Type B pancreatic cell (in vitro differentiated cells): ENCODE measurements at places on chromosomes 5 and 9. TPM values are rescaled to one million over a fixed set of nuclear protein-coding genes. Genes with fewer than 3 reads are reported as not detected.

The ANKDD1B gene
- 0.93 and 1.6 TPM in 2 replicates for total RNA-seq

The NR4A3 gene
- 2.0 and 3.4 TPM in 2 replicates for total RNA-seq

The SCGB3A2 gene
- 1.4 TPM in 1 of 2 replicates, not detected in the other for total RNA-seq

The WDR36 gene
- total RNA-seq, result 23.8 and 31.6 TPM in 2 replicates

The JAKMIP2 gene
- 2.7 and 13.8 TPM in 2 replicates for total RNA-seq

The GLE1 gene
- total RNA-seq, result 17.6 and 21.8 TPM in 2 replicates

The CDH9 gene
- 0.68 TPM in 1 of 2 replicates, not detected in the other for total RNA-seq

The IL5 gene
- not detected in 2 replicates for total RNA-seq

DNA sequence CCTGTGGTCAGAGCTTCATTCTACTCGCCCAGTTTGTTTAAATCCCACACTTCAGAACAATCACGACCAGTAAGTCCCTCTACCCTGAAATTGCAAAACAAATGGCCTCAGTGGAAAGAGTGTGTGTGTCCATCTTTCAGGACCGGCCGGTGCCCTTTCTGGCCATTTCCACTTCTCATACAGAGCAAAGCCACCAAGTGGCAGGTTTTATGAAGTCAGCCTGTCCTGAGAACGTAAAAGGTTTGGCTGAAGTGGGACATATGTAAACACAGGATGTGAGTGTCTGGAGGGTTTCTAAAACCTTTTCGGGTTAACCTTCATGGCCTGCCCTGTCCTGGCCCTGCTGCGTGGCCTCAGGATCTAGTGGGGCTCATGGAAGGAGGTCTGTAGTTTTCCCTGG lies 24.7 kb downstream of the NXNL2 start:
- H3K27ac ChIP-seq, result no peak overlapping the region
- no peak overlapping the region for H3K4me3 ChIP-seq
- DNase-seq, result no peak
- H3K4me1 ChIP-seq, result peaks cover 4% of the 10 kb centered on the region
- H3K27me3 ChIP-seq, result no peaks in the 10 kb centered on the region
- no peaks in the 10 kb centered on the region for H3K36me3 ChIP-seq

- H3K27me3 ChIP-seq, result no peaks in the 10 kb centered on the region
- H3K27ac ChIP-seq, result no peak within 1 kb of the TSS
- no peaks in the 10 kb centered on the region for H3K4me1 ChIP-seq
- no peak for DNase-seq
- H3K4me3 ChIP-seq, result no peak within 1 kb of the TSS
These were observed at the start of gene OR13C3 for GRCh38 chr9:104536756-104537155. OR13C3 (minus strand) TSS chr9:104536856; CDS start chr9:104536723, 133 bp downstream.

DNA sequence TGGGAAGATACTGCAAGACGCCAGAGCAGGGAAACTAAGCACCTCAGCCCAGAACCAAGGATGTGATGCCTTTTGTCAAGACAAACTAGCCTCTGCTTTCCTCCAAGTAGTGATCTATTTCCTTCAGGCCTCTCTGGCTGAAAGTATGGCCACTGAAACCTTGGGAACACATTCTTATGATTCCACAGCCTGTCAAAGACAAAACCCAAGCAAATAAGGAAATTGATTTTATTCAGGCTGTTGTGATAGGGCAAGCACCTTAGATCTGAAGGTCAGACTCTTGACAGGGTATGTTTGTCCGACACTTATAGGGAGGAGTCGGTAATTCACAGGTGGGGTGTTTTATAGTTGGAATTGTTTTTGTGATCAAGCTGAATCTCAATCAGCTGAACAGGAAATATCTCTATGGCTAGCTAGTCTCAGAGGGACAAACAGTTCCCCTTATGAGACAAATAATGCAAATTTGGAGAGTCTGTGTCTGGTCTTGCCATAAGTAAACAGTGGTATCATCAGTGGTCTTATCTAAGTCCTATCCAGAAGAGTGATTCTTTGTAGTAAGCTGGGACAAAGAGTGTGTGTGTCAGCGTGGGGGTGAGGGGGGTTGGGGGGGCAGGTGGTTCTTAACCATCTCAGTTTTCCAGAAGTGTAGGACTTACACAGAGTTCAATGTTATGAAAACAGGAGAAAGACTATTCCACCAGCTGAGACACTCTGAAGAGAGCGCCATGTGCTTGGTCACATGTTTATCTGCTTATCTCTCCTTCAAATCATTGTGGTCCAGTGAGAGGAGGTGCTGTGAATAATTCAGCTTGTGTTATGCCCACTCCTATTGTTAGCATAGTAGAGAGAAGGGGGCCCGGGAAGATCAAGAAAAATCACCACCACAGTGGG lies 6.7 kb upstream of the ZCCHC10 start:
- H3K27ac ChIP-seq, result peak overlapping the region; percentile 50
- DNase-seq, result no peak
- peaks cover 11% of the 10 kb centered on the region for H3K4me1 ChIP-seq
- no peaks in the 10 kb centered on the region for H3K27me3 ChIP-seq

- H3K4me1 ChIP-seq, result peaks cover 11% of the 10 kb centered on the region
- no peaks in the 10 kb centered on the region for H3K27me3 ChIP-seq
- DNase-seq, result no peak
- no peaks in the 10 kb centered on the region for H3K36me3 ChIP-seq
- no peak overlapping the region for H3K27ac ChIP-seq
These were observed 14.6 kb downstream of the SPATA9 start for GRCh38 chr5:95668216-95668615.

- no peak for DNase-seq
- no peak overlapping the region for H3K27ac ChIP-seq
- no peak overlapping the region for H3K4me3 ChIP-seq
- peaks cover 29% of the 10 kb centered on the region for H3K4me1 ChIP-seq
- no peaks in the 10 kb centered on the region for H3K27me3 ChIP-seq
These were observed 93.2 kb downstream of the ZNF618 start for GRCh38 chr9:113969343-113969742.

GRCh38 chr5:169003721-169004541 lies 297.0 kb downstream of the SLIT3 start:
- peak overlapping the region; percentile 38 for H3K4me3 ChIP-seq
- H3K4me1 ChIP-seq, result peaks cover 43% of the 10 kb centered on the region
- peak overlapping the region; percentile 72 for H3K27ac ChIP-seq
- DNase-seq, result no peak
- peaks cover 12% of the 10 kb centered on the region for H3K27me3 ChIP-seq
- no peaks in the 10 kb centered on the region for H3K36me3 ChIP-seq

- no peaks in the 10 kb centered on the region for H3K36me3 ChIP-seq
- DNase-seq, result no peak
- H3K27me3 ChIP-seq, result peaks cover 3% of the 10 kb centered on the region
- H3K27ac ChIP-seq, result no peak overlapping the region
These were observed 1999.3 kb upstream of the CDH9 start for GRCh38 chr5:29037716-29038115.

DNA sequence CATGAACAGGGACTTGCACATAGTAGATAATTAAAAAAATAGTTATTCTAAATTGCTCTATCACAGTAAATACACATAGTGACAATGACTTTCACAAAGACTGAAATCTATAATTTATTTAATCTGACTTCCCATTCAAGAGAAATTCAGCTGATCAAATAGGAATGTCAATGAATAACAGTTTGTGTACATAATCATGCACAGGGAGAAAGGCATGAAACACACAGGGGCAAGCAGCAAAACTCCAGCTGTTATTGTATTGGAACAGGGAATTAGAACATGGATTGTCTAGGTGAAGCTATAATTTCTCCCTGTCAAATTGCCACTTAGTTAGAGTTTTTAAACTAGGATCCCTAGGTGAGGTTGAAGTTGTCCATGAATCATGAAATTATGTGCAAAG lies 99.9 kb downstream of the HCN1 start:
- H3K4me1 ChIP-seq, result no peaks in the 10 kb centered on the region
- no peak overlapping the region for H3K27ac ChIP-seq
- no peak overlapping the region for H3K4me3 ChIP-seq
- no peaks in the 10 kb centered on the region for H3K27me3 ChIP-seq

- H3K36me3 ChIP-seq, result no peaks in the 10 kb centered on the region
- DNase-seq, result no peak
- no peak overlapping the region for H3K4me3 ChIP-seq
These were observed 144.5 kb downstream of the GCNT1 start for GRCh38 chr9:76603448-76603895.

DNA sequence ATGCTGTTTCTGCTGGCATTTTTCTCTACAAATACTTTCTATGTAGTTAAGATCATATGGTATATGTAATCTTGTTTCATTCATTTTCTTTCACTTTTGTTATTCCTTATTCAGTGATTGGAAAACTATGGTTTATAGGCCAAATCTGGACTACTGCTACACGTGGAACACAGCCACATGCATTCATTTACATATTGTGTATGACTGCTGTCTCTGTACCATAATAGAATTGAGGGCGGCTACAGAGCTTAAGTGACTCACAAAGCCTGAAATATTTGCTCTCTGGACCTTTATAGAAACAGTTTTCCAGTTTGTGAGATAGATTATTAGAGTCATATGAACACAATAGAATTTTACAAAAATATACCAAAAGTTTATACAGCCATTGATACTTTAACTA lies 133.6 kb upstream of the CDKN2B start:
- H3K4me3 ChIP-seq, result no peak overlapping the region
- no peak overlapping the region for H3K27ac ChIP-seq
- DNase-seq, result no peak
- peaks cover 4% of the 10 kb centered on the region for H3K4me1 ChIP-seq

GRCh38 chr5:124735169-124735858 lies 11.1 kb downstream of the ZNF608 start:
- no peak overlapping the region for H3K27ac ChIP-seq
- H3K4me3 ChIP-seq, result peak overlapping the region; percentile 77
- DNase-seq, result no peak
- peaks cover 81% of the 10 kb centered on the region for H3K4me1 ChIP-seq

- H3K36me3 ChIP-seq, result peaks cover 24% of the 10 kb centered on the region
- no peaks in the 10 kb centered on the region for H3K27me3 ChIP-seq
- no peak overlapping the region for H3K4me3 ChIP-seq
- H3K4me1 ChIP-seq, result peaks cover 6% of the 10 kb centered on the region
- DNase-seq, result no peak
These were observed 15.1 kb downstream of the HNRNPK start for GRCh38 chr9:83964973-83965349.

DNA sequence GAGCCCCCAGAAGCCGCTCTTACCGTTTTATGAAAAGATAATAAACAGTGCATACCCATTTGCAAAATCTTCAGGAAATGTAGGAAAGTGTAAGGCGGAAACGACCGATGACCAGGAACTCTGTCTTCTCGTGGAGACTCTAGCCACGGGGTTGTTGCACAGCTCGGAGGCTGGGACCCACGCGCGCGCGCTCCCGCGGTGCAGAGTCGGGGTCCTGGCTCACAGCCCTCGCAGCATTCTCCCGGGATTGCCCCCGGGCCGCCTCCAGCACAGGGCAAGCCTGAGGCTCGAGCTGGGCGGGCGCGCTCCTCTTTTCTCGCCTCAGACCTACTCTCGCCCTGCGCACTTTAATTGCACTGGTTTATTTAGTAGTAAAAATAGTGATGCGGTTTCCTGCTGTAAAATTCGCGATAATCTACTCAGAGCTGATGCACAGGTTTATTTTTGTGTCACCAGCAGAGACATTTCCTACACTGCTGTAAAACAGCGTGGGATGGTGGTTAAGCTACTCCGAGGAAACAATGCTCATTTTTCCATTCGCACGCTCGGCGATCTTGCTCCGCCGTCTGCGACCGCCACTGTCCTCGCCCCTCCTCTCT lies 15.5 kb downstream of the TRIM7 start:
- H3K4me3 ChIP-seq, result peak overlapping the region; percentile 97
- H3K27ac ChIP-seq, result peak overlapping the region; percentile 98
- peaks cover 9% of the 10 kb centered on the region for H3K4me1 ChIP-seq
- peaks cover 26% of the 10 kb centered on the region for H3K27me3 ChIP-seq

- no peaks in the 10 kb centered on the region for H3K36me3 ChIP-seq
- no peaks in the 10 kb centered on the region for H3K27me3 ChIP-seq
- no peak overlapping the region for H3K4me3 ChIP-seq
- no peak overlapping the region for H3K27ac ChIP-seq
- DNase-seq, result no peak
These were observed 785.0 kb downstream of the PRELID2 start for GRCh38 chr5:145050181-145050580.

DNA sequence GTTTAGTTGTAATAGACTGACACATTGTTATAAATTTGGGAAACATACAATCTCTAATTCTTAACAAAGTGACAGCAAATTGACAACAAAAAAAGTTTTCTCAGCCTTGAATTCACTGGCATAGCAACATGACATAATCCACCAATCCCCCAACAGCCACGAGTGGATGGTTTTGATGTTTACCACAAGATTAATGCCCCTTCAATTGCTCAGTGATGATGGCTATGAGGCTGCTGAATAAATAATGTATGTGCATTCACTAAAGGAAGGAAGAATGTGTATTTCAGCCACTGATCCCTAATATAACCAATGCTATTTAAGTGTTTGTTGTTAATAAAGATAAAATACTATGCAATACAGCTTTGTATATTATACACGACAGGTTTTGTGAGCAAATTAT lies 743.6 kb upstream of the DMAC1 start:
- H3K27me3 ChIP-seq, result no peaks in the 10 kb centered on the region
- no peak for DNase-seq
- no peak overlapping the region for H3K4me3 ChIP-seq
- no peak overlapping the region for H3K27ac ChIP-seq
- H3K4me1 ChIP-seq, result peaks cover 5% of the 10 kb centered on the region

- no peak overlapping the region for H3K27ac ChIP-seq
- no peak for DNase-seq
These were observed 385.2 kb downstream of the SPOCK1 start for GRCh38 chr5:137113939-137114338.

- H3K4me1 ChIP-seq, result peaks cover 8% of the 10 kb centered on the region
- H3K27me3 ChIP-seq, result no peaks in the 10 kb centered on the region
- DNase-seq, result no peak
- no peak within 1 kb of the TSS for H3K27ac ChIP-seq
- peak within 1 kb of the TSS; percentile 20 for H3K4me3 ChIP-seq
These were observed at the start of gene LRRC70 for GRCh38 chr5:62578540-62578939. LRRC70 (plus strand) TSS chr5:62578819; CDS start chr5:62579439, 620 bp downstream.

GRCh38 chr9:107153336-107153735 lies 129.7 kb upstream of the RAD23B start:
- no peak for DNase-seq
- H3K27ac ChIP-seq, result no peak overlapping the region
- no peaks in the 10 kb centered on the region for H3K4me1 ChIP-seq
- H3K27me3 ChIP-seq, result no peaks in the 10 kb centered on the region

- H3K4me1 ChIP-seq, result no peaks in the 10 kb centered on the region
- H3K27me3 ChIP-seq, result peaks cover 2% of the 10 kb centered on the region
- H3K36me3 ChIP-seq, result no peaks in the 10 kb centered on the region
- H3K4me3 ChIP-seq, result no peak overlapping the region
- DNase-seq, result no peak
These were observed 42.1 kb upstream of the HNRNPA0 start for GRCh38 chr5:137796279-137796678.
